ENCODE measurements at places on chromosomes 13 and 19.

DNA sequence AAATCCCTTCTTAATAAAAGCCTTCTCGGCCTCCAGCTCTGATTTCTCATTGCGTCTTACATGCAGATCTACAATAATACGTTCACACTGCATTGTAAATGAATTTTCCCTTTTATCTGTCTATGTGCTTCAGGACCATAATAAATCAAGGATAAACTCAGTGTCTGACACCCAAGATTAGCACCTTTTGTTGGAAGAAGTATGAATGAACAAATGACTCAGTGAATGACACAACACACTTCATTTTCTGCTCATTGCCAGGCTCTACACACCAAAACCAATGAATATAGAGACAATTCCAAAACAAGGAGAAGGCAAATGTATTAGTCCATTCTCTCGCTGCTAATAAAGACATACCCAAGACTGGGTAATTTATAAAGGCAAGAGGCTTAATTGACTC, 1224.4 kb downstream of the EFNB2 start:
- no peak for DNase-seq

- no peak for DNase-seq
Measured at GRCh38 chr13:45851171-45851921, at the start of gene SIAH3. SIAH3 (minus strand) TSS chr13:45851753; CDS start chr13:45851629, 124 bp downstream.

- DNase-seq: no peak
Measured at GRCh38 chr13:64078025-64078424, 2662.4 kb upstream of the PCDH20 start.

DNA sequence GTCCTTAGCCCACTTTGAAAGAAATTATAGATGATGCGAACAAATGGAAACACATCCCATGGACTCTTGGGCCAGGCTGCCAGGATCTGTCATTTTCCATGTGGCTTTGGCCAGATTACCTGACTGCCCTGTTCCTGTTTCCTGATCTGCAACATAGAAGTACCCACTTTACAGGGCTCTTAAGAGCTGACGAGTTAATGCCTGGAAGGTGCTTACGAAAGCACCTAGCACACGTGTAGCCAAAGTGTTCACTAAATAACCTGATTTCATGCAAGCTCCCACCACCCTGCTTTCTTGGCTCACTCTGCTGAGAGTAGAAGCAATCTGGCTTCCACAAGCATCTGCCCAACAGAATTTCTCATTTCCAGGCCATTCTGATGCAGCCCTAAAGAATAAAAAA, 575.2 kb downstream of the MYO16 start:
- no peak for DNase-seq

- DNase-seq: no peak
Measured at GRCh38 chr13:98004107-98004506, 50.6 kb downstream of the IPO5 start.

DNA sequence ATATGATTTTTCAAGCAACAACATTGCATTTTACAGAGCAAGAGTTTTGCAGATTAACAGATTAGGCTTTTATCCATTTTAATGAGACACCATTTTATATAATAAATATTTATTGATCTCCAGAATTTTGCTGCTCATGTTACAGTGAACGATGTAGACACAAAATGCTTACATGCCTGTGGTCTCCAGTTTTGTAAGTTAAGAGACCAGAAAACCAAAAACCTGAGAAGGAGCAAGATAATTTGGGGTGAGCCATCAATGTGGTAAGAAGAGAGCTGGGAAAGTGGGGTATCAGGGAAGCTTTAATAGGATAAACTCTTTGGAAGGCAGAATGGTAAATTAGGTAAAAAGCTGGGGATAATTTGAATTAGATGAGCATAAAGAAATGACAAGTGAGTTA, 2100.5 kb upstream of the PCDH20 start:
- DNase-seq: no peak

DNA sequence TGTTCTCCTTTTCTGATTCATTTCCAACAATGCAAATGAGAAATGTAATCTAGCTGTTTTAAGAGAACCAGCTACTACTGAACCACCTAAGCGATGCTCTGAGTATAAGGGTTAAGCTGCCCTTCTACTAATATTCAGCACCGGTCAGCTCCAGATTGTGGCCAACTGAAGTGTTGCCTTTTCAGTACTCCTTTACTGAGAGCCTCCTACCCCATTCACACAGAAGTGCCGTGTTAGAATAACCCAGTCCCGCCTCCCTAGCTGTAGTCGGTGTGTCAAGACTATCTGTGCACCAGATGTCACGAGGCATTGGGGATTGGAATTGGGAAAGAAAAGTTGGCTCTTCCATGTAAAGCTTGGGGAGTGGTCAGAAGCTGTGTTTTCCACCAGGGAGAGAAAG, 45.4 kb downstream of the FAM124A start:
- DNase-seq: no peak

DNA sequence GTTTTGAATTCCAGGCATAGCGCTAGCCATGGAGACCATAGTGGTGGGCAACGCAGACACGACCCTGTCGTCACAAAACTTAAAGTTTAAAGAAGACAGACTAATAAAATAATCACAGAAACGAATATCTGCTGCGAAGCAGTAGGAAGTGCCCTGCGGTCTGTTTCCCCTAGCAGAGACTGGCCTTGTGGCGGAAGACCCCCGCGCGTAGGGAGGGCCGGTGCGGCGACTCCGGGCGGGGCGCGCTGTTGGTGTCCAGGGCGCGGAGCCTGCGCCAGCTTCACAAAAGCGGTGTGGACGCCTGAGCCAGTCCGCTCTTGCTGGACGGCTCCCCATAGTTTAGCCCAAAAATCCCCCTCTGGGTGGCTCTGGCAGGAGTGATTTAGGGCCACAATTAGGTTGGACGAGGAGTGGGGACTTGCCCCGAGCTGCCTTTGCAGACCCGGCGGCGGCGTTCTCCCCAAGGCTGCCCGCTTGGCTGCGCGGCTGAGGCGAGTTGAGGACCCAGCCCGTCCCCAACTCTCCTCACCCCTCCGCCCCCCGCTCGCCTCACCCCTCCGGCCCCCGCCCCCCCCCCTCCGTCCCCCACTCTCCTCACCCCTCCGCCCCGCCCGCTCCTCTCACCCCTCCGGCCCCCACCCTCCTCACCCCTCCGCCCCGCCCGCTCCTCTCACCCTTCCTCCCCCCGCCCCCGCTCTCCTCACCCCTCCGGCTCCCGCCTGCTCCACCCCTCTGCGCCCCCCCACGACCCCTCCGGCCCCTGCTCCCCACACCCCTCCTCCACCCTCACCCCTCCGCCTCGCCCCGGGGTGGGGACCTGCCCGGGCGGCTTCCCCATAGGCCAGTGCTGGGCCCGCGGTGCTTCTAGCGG, 14.2 kb upstream of the LATS2 start:
- no peak for DNase-seq

DNA sequence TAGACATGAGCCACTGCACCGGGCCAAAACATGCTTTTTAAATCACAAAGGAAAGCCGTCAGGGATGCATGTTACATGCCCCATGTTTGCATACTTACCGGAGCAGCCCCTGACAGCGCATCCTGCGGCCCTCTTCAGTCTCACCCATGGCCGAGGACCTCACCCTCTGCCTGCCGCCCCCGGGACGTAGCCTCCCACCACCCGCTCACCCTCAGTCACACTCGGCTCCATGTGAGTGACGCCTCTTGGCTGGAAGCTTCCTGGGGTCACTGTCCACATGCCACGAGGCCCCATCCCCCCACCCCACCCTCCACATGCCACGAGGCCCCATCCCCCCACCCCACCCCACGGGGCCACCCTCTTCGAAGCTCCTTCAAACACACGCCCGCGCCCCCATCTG, 46.1 kb upstream of the SPACA7 start:
- no peak for DNase-seq

- DNase-seq: no peak
Measured at GRCh38 chr19:4518345-4519171, at the start of gene PLIN4. PLIN4 (minus strand) TSS chr19:4518486; CDS start chr19:4518272, 214 bp downstream.

DNA sequence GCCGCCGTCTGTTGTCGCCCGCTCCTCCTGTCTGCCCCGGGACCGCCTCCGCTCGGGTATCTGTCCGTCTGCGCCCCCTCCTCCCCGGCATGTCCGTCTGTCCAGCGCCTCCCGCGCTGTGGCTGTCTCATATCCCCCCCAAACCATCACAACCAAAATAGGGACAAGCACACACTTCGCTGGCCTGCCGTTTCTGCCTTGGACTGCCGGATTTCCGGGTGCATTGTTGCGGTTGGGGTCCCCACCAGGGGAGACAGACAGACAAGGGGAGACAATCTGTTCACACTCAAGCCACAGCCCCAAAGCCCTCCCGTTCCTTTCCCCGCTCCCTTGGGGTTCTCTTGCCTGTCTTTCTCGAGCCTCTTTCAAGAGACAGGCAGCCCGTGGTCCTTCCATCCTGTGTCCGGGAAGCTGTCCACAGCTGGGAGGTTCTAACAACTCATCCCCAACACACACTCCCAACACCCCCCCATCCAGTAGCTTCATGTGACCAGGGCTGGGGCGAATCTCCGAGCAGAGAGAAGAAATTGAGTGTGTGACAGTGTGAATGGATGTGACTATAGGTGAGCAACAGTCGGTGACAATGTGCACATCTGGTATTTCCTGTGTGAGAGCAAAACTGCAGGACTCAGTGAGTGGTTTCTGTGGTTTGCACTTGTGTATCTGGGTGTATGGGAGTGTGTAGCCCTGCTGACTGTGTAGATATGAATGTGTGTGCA, 16.5 kb upstream of the FOSB start:
- no peak for DNase-seq

GRCh38 chr13:59745392-59745788, 418.3 kb downstream of the DIAPH3 start:
- DNase-seq: no peak

DNA sequence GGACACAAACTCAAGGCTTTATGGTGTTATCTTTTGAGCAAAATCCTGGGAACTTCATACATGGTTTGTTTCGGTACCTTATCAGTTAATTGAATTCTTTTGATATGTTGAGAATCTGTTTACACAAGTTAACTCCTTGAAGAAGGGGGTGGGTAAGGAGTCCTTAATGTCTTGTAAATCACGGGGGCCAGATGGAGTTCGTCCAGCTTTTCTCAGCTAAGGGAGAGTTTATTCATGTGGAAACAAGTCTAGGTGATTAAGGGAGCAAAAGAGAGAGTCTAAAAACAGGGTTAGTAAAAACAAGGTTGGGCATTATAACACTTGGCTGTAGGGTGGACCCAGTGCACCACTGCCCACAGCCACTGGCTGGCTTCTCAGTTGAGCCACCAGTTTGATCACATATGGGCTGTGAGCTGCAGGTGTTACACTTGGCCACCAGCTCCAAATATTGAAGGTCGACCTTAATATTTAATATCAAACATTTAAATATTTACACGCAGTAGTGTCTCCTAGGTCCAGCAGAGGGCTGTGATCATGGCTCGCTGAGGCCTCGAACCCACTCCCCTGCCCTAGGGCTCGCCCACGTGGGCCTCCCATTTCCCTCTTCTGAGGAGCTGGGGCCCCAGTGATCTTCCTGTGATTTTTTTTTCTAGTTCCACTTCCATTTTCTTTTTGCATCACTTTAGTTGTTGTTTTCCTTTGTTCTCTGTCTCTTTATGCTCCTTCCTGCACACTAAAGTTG, 21.0 kb upstream of the ZNF43 start:
- DNase-seq: no peak

- no peak for DNase-seq
Measured at GRCh38 chr13:29125934-29126424, 305.8 kb downstream of the MTUS2 start.

- no peak for DNase-seq
Measured at GRCh38 chr13:112819816-112820215, 130.0 kb downstream of the ATP11A start.

GRCh38 chr13:29746148-29746677, 104.2 kb downstream of the UBL3 start:
- no peak for DNase-seq

DNA sequence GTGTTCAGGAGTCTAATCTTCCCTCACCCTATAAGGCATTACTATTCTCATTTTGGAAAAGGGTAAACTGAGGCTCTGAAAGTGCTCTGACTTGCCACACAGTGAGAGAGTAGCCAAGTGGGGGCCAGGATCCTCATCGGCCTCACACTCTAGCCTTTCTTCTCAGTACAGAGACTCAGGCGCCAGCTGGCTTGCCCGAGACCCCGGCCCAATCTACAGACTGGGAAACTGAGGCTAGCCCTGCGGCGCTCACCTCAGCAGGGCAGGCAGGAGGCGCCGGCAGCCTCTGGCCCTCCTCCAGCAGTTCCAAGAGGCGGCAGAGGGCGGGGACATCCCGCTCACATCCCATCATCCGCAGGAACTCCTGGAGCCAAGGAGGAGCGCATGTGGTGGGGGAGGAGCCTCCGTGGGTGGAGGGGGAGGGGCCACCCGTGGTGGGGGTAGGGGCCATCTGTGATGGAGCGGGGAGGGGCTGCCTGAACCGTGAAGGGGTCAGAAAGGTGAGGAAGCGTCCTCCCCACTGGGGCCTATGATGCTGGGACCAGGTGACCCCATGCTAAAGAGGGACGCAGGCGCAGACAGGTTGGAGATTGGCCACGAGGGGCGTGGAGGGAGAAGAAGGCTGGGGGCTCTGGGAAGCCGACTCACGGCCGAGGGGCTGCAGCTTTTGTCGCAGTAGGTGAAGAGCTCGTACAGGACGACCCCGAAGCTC, 8.7 kb upstream of the INSL3 start:
- DNase-seq: peak; percentile 83

- no peak for DNase-seq
Measured at GRCh38 chr19:10768936-10769335, 51.1 kb downstream of the DNM2 start.

DNA sequence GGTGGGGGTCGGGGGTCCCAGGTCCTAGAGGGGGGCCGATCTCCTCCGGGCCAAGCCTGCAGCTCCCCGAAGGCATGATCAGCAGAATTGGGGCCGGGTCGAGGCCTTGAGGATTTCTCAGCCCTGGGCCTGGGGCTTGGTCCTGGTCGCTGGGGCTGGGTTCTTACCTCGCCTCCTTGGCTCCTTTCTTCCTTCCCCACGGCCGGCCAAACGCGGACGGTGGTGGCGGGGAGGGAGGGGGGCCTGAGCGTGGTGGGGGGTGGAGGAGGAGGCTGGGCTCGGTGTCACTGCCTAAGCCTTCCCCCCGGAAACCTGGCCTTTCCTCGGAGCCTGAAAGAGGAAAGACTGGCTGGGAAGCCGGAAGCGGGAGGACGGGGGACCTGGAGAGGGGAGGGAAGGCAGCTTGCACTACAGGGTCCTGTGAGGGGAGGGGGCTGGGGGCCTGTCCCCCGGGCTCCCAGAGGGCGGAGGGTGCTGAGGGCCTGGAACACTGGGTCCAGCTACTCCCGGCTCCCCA, at the start of gene ZNF579:
Gene ZNF579 (minus strand): TSS at position 221 of the 517 bp plus-strand sequence. CDS start 1,209 bp downstream, outside the sequence.
- DNase-seq: peak; percentile 89

- no peak for DNase-seq
Measured at GRCh38 chr19:48415806-48416221, 22.3 kb downstream of the GRIN2D start.

GRCh38 chr13:62837895-62838294, 1422.2 kb upstream of the PCDH20 start:
- no peak for DNase-seq

GRCh38 chr13:101205408-101205807, 210.9 kb downstream of the NALCN start:
- DNase-seq: no peak

- DNase-seq: peak; percentile 21
Measured at GRCh38 chr13:80180740-80181355, 160.1 kb downstream of the SPRY2 start.

All from cerebellum (tissue), 4 donors.